ENCODE measurements at places on chromosomes 3 and 15.
A peak's percentile ranks its signal among the peaks of the same experiment; 100 is the strongest.

DNA sequence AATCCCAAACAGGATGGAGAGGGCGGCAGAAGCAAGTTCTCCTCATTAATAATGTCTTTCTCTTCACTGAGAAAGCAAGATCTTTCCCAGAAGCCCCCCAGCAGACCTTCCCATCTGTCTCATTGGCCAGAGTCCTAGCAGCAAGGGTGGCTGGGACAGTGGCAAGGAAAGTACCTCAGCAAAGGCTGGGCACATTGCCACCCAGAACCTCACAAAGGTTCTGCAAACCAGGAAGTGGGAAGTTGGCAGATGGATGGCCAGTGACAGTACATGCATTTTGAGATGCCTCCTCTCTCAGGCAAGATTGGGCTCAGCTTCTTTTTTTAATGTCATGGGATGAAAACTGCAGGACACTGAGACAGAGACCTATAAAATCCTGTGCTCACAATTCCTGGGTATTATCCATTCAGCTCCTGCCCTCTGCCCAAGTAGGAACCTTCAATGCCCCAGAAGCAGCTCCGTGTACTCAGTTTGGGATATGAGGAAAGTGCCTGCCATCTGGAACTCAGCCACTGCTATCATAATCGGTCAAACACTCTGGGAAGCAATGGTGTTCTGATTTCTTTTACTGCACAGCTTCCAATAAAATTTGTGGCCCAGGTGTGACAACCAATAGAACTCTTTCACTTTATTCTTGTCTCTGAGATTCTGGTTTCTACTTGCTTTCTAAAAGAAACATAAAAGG is 25.5 kb downstream of the DPH3 start:
- no peak for DNase-seq

DNA sequence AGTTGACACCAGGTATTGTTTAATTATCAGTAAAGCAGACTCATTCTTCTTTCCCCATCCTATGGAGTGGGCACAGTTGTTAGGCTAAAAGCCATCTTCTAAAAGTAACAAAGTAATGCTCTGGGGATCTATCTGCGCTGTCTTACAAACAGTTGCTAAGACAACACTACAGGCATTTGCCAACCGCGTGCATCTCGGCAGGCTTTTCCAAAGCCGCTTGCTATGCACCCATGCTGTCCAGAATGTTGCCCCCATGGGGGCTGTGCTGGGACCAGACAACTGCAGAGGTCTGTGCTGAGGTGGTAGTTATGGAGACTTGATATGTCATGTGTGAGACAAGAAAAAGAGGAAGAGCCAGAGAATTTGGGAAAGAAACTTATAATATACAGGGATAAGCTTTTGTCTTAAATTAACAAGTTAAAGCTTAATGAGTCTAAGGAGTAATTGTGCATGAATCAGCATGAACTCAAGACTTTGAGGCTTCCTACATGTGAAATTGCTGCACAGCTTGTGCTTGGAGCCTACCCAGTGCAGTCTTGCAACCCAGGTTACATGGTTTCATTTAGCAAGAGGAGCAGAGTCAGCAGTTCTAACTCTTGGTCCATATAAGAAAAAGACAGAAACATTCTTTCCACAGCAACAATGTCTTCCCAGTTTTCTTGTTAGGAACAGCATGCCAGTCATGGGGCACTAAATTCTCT is 38.9 kb upstream of the DCLK3 start:
- no peak for DNase-seq

DNA sequence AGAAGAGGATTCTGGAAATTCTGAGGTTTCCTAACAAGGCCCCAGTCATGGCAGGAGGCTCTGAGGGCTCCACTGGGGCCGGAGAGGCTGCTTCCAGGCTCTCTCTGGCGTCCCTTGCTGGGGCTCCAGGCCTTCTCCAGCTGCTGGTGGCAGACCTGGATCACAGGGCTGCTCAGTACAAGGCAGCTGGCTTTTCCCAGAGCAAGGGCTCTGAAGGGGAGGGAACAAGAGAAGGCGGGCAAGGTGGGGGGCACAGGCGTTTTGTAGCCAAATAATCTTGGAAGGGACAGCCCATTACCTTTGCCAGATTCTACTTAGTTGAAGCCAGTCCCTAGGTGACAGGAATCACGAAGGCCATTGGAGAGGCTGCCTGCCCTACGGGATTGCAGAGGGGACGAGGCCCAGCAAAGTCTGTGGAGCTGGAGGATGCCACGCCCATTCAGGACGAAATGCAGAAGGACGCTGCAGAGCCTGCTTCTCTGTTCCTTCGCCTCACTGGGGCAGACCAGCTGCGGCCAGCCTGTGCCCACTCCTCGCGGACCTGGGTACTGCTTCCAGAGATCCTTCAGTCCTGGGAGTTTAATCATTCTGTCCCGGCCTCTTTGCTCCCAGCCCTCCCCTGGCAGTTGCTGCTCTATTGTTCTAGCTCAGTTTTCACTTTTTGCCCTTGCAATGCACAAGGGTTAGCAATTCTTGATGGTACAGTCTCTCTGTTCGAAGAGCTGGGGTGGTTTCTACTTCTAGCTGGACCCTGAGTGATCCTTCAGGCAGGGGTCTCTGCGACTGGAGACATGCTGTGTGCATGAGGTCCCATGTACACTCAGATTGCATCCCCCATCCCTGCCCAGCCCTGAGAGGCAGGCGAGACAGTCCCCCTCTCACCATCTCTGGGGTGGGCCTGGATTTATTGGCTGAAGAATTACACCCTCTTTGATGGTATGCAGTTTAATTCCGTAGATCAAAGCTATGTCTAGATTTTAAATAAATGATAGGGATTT is 149.3 kb upstream of the MEF2A start:
- DNase-seq = no peak

GRCh38 chr3:124250053-124250452 is 258.1 kb upstream of the ROPN1 start:
- DNase-seq = no peak

- peak; percentile 55 for DNase-seq
Observed at GRCh38 chr3:13019243-13020095, 53.8 kb downstream of the IQSEC1 start.

- no peak for DNase-seq
Observed at GRCh38 chr15:78438619-78439285, 736 bp downstream of the IREB2 start.

GRCh38 chr3:3745693-3746092 is 53.5 kb upstream of the LRRN1 start:
- DNase-seq = no peak

DNA sequence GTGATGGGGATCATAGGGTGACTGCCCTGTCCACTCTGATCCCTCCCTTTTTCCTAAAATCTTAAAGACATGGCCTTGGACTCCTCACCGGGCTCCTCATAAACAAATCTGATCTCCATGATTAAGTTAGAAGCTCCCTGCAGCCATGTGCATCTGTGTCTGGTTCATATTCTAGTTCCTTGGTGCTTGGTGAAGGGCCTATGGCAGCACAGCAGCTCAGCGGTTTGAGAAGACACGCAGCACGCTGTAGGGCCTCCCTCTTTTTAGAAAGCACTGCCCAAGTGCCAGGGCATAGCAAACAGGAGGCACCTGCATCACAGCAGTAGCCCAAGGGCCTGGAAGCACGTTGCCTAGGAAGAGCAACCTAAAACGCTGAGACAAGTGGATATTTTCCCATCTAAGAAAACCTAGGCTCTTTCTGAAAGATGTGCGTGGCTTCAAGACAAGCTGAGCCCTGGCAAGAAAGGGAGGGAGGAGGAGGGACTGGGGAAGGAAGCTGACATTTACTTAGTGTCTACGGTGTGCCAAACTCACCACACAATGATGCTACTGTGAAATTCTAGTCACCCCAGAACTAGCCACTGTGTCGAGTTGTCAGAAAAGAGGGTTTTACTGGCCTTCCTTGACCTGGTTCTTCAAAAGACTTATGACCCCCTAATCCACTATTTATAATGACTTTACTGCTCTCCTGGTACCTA is 14.9 kb upstream of the ULK3 start:
- no peak for DNase-seq

- DNase-seq = no peak
Observed at GRCh38 chr15:58698887-58699641, 50.4 kb downstream of the ADAM10 start.

DNA sequence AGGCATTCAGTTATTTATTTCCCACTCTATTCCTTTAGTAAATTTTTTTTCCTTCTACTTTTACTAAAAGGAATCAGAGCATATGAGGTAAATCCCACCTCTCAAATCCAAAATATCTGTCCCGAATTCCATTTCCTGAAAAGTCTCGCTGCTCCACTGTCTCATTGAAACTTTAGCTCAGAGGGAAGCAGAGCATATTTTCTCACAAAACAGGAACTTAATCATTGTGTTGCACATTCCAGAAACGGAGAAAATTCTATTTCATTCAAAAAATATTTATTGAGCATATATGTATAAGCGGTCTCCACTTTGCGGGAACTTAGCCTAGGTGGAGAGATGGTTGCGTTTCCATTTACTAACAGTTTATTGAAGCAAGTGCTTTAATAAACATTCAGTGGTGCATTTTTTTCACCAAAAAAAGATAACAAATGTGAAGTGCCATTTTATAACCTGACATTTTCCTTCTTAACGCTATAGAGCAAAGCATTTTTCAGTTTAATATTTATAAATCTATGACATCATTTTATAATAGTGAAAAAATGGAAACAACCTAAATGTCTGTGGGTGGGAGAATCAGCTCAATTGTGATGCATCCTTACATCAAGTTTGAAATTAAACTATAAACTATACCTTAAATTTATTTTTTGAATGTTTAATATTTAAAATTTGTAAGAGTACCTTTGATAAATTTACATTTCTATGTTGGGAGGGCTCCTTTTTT is 67.2 kb upstream of the CSTA start:
- no peak for DNase-seq

DNA sequence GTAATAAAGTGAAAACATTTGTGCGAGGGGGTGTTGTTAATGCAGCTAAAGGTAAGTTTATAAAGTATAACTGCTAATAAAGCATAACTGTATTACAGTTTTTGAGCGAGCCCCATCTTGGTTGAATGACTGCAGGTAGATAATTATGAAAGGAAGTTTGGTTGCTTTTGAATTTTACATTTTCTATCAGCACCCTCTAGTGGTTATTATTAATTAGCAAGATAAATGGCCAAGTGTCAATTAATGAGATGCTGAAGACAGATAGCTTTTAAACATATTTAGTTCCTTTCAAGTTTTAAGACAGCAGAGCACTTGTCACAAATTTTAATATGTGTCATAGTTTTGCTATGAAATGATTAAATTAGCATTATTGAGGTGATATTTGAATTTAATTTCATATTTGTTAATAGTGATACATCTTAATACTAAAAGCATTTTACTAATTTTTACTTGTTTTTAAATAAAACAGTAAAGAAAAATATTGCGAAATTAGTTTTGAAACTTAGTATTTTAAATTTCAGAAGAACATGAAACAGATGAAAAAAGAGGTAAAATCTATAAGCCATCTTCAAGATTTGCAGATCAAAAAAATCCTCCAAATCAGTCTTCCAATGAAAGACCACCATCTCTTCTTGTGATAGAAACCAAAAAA is 15.1 kb downstream of the U2SURP start:
- DNase-seq = no peak

- DNase-seq = no peak
Observed at GRCh38 chr15:54500330-54500729, 522.1 kb downstream of the UNC13C start.

- DNase-seq = no peak
Observed at GRCh38 chr3:113898892-113899291, 48.9 kb upstream of the ZDHHC23 start.

DNA sequence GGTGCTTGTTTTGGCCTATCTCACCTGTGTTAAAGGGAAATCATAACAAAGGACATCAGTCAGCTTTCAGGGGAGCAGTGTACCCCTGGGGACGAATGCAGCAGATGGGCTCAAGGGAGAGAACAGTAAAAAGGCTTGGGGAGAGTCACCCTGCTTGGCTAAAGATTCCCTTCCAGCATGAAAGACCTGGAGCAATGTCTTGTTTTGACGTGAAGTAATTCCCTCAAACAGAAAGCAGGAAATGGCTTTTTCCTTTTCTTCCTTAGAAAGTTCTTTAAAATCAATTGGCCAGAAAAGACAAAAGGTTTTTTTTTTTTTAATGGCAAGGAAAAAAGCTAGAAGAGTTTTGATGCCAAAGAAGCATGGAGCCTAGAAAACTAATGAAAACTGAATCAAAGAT is 56.5 kb upstream of the PARL start:
- DNase-seq = no peak

- DNase-seq = no peak
Observed at GRCh38 chr3:62371720-62372591, 1.4 kb downstream of the FEZF2 start.

DNA sequence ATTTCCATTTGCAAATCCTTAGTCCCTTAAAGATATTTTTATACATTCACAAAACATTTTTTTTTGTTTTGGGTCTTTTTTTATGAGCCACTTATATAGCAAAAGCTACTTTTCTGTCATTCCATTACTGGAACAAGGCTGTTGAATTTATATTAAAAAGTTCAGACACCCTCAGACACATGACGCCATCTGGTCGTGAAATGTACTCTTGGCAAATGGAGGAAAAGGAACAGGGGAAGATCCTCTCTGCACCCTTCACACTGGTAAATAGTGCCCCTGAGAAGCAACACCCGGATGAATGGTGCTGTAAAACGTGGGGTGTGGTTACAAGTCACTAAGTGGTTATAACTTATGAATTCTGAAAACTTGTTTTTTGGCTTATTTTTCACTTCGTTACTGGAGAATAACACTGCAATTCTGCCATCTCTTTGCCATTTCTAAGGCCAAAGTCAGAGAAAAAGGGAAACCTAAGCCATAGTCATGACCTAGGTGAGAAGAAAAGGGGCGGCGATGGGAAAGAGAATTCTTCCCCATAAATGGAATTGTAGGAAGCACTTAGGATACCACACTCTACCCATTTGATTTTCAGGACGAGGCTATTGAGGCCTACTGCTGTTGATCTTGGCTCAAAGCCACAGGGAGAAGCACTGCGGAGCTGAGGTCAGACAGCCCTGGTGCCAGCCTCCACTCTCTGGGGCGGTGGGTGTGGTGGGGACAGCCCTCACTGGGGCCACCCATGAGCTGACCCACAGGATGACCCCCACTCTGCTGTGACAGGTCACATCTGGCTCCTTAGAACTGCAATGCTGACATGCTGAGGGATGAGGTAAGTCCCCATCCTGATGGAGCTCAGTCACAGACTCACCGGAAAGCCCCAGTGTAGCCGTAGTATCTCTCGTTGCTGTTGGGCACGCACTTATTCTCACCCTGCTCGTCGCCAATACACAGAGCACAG is 21.9 kb downstream of the LTF start:
- DNase-seq = no peak
